Suprapubic skin (tissue), 4 donors: ENCODE measurements at places on chromosomes 5 and 9. TPM values are rescaled to one million over a fixed set of nuclear protein-coding genes. Genes with fewer than 3 reads are reported as not detected.

TEK gene
- total RNA-seq, result 3.6 TPM

CSF2 gene
- total RNA-seq, result not detected

IFNA2 gene
- not detected for total RNA-seq

FOXD4 gene
- total RNA-seq, result not detected

PDCD1LG2 gene
- 1.0 TPM for total RNA-seq

ZNF300 gene
- 4.0 TPM for total RNA-seq

HEMGN gene
- not detected for total RNA-seq

- no peaks in the 10 kb centered on the region for H3K36me3 ChIP-seq
- H3K4me1 ChIP-seq, result no peaks in the 10 kb centered on the region
- DNase-seq, result no peak
- no peak overlapping the region for H3K4me3 ChIP-seq
Measured at GRCh38 chr9:98554752-98555151, 154.0 kb downstream of the GABBR2 start.

DNA sequence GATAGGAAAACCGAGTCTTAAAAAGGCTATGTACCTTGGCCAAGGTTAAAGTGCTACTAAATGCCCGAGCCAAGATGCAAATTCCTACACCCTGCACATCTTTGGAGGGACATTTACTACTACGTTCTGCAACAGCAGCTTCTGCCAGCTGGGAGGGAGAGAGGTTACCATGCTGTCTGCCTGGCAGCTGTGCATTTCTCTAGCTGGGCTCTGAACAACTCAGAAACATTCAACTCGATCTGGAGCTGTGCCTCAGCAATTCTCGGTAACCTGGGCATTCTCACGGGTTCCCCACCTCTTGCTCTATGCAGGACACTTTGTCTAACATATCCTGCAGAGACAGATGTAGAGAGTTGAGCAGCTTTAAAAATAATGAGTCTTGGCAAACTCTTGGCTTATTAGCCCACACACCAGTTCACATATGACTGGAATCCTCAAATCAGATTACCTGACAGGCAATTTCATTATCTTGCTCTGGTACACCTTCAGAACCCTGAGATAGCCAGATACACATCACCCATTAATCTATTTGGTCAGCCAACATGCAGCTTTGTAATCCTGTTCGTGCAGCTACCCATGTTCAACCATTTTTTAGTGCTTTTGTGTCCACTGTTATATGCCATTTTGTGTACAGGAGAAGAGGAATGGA, 115.8 kb downstream of the EFNA5 start:
- no peak overlapping the region for H3K4me3 ChIP-seq
- no peaks in the 10 kb centered on the region for H3K36me3 ChIP-seq
- H3K4me1 ChIP-seq, result peaks cover 21% of the 10 kb centered on the region

DNA sequence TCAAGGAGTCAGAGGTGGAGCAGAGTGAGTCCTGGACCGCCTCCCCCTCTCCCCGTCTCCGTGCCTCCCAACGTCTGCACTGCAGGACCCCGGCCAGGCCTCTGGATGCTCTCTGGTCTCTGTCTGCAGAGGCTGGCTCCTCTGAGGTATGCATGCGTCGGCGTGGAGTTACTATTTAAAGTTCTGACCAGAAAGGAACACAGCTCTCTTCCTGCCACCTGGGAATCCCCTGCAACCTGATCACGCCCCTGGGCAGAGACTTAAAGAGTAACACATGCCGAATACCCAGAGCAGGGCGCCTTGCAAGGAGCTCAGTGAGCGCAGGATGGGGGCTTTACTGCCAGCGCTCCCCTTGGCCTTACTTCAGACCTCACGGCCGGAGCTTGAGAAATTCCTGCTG, 16.0 kb downstream of the ANXA6 start:
- no peak for DNase-seq
- H3K36me3 ChIP-seq, result peaks cover 30% of the 10 kb centered on the region
- H3K27me3 ChIP-seq, result no peaks in the 10 kb centered on the region
- H3K4me1 ChIP-seq, result peaks cover 19% of the 10 kb centered on the region
- no peak overlapping the region for H3K4me3 ChIP-seq

DNA sequence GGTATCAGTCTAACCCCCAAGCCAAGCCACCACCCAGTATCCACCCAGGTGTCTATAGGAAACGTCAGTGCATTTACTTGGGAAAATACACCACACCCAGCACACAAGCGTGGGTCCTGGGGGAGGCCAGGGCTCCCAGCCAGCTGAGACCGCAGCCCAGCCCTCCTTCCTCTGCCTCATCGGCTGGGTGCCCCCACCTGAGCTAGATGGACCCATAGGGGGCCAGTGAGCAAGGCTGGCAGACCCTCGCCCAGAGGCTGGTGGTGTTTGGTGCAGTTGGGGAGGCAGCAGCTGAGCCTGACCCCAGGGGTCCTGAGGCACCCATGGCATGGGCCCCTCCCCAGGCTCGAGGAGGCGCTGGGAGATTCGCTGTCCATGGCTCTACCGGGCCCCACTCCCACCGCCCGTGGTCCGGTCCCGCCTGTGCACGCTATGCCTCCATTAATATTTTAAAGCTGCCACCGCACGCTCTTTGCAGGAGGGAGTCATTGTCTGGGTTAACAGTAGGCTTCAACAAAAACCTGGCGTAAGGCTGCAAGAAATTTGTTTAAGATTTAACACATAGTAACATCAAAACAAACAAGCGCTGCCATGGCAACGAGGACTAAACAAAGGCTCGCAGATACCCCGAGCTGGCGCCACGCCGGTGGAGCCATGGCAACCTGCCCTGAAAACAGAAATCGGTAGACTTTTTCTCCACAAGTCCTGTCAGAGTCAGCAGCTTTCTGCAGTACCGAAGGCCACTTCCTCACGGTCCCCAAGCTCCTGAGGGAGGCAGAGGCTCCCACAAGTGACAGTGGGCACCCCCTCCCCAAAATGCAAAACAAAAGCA, 20.6 kb downstream of the TPPP start:
- H3K4me3 ChIP-seq, result peak overlapping the region; percentile 22
- no peaks in the 10 kb centered on the region for H3K36me3 ChIP-seq
- H3K27ac ChIP-seq, result peak overlapping the region; percentile 56
- peaks cover 42% of the 10 kb centered on the region for H3K4me1 ChIP-seq

DNA sequence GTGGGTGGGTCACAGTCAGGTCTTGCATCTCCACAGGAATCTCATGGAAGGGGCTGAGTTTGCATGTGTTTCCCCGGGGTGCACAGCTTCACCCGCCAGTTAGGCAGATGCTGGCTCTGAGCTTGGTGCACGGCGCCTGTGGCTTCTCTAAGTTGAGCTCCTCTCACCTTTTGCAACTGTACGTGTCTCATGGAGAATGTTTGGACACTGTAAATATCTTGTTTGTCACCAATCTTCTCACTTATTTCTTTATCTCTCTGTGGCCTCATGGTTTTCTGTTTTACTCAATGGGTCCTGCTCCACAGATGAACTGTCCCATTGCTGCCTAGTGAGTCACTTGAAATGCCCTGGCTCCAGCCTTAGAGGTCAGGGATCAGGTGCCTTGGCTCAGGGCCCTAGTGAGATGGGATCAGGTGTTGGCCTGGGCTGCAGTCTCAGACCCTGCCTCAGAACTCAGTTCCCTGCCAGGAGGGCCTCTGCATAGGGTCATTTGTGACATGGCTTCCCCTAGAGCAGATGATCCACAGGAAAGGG, 61.6 kb downstream of the WNK2 start:
- DNase-seq, result no peak
- no peaks in the 10 kb centered on the region for H3K36me3 ChIP-seq
- no peak overlapping the region for H3K27ac ChIP-seq
- no peaks in the 10 kb centered on the region for H3K27me3 ChIP-seq

DNA sequence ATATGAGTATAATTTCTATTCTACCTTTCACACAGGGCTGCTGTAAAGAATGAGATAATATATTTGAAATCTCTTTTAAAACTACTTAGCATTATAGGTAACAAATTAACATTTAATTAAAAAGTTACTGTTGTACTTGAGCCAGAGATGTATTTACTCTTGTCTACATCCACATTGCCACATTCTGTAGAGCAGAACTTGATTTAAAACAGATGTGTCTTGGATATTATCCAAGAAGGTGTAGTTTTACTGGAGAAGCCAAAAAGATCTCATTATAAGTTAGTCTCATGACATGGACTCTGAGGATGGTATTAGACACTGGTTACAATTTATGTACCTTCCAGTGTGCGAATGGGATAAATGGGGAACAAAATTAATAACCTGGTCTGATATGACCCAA, 293.1 kb upstream of the CCNH start:
- no peaks in the 10 kb centered on the region for H3K27me3 ChIP-seq
- DNase-seq, result no peak
- H3K27ac ChIP-seq, result no peak overlapping the region
- H3K36me3 ChIP-seq, result no peaks in the 10 kb centered on the region
- H3K4me3 ChIP-seq, result no peak overlapping the region

- H3K27ac ChIP-seq, result no peak overlapping the region
- H3K4me1 ChIP-seq, result no peaks in the 10 kb centered on the region
- no peak for DNase-seq
- no peak overlapping the region for H3K4me3 ChIP-seq
- H3K27me3 ChIP-seq, result no peaks in the 10 kb centered on the region
Measured at GRCh38 chr5:89542736-89543135, 659.8 kb upstream of the MEF2C start.

DNA sequence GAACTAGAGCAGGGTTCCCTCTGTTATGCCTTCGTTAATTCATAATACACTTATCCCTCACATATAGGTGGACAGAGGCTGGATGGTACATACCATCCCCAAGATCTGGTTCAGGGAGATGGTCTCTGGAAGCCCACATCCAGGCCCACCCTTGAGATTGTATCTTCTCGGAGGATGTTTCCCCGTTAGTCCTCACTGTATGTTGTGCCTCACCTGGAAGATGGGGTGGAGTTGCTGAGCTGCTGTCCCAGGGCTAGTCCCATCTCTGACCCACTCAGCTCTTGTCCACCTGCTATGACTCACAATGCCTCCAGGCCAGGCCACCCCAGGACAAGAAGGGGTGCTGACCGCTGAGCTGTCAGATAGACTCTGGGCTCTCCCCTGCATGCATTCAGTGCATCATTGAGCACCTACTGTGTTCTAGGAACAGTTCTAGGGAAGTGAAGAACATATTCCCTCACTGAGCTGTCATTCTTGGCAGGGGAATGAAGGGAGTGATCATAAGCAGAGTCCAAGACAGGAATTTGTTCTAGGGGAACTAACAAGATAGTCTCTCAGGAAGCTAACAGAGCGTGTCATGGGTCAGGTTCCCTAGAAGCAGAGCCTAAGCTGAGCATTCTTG, at the start of gene CBY3:
Gene CBY3, minus strand, starts transcription at position 255 of the 622 bp plus-strand sequence. Its CDS starts 116 bp downstream, at position 139.
- no peak within 1 kb of the TSS for H3K4me3 ChIP-seq
- H3K27ac ChIP-seq, result no peak within 1 kb of the TSS
- no peak for DNase-seq
- no peaks in the 10 kb centered on the region for H3K36me3 ChIP-seq
- H3K4me1 ChIP-seq, result peaks cover 30% of the 10 kb centered on the region

GRCh38 chr5:56815658-56816545, 553 bp downstream of the MAP3K1 start:
- H3K27ac ChIP-seq, result peak overlapping the region; percentile 99
- peak overlapping the region; percentile 79 for H3K4me3 ChIP-seq
- peaks cover 39% of the 10 kb centered on the region for H3K4me1 ChIP-seq
- no peaks in the 10 kb centered on the region for H3K36me3 ChIP-seq
- no peaks in the 10 kb centered on the region for H3K27me3 ChIP-seq

DNA sequence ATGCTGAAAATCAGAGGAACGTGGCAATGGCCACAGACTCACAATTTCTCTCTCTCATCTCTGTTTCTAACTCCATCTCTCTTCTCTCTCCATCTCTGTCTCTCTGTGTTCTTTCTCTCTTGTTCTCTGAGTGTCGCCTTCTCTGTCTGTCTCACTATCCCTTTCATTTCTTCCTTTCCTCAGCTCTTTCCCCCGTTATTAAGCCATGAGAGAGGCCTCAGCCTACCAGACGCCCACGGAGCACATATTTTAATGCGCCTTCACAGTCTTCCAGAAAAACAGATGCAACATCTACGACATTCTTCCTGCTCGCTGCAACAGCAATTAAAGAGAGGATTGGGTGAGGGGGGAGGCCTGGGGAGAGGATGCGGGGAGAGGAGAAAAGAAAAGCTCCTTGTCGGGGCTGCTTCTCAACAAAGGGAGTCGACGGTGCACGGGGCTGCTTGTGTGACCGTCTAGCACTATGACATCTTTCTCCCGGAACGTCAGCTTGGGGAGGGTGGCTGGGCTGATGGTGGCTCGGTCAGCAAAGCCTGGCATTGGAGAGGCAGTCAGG, 37.7 kb upstream of the NEURL1B start:
- no peaks in the 10 kb centered on the region for H3K36me3 ChIP-seq
- H3K4me1 ChIP-seq, result peaks cover 3% of the 10 kb centered on the region
- peak overlapping the region; percentile 2 for H3K27ac ChIP-seq
- H3K4me3 ChIP-seq, result no peak overlapping the region

DNA sequence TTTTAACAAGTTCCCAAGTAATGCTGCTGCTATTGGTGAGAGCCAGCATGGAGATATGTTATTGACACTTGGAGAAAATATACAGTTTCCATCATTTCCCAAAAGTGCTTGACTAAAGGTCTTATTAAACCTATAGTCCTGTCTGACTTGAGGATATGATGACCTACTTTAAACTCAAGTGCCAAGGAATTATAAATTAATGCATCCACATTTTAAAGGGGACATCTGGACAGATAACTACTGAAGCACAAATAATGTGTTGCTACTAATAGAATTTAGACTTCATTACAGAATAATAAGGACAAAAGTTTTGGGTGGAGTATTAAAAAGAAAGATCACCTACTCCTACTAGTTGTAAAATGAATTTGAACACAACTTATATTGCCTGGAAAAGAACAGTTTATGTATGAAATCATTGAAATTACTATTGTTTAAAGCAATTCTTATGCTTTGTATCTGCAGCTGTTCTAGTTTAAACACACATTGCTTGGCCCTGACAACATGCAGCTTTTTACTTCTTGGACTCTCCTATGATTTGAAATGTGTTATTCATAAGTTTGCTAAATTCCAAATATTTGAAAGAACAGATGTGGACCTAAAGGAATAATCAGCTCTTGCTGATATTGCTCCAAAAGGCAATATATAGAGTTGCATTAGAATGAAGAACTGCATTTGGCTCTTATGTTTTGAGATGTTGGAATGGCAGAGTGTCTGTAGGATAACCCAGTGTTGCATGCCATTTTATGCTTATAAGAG, 73.4 kb downstream of the SGCD start:
- no peak overlapping the region for H3K4me3 ChIP-seq
- no peak overlapping the region for H3K27ac ChIP-seq

- H3K4me3 ChIP-seq, result no peak overlapping the region
- DNase-seq, result no peak
- H3K27ac ChIP-seq, result no peak overlapping the region
- H3K36me3 ChIP-seq, result no peaks in the 10 kb centered on the region
- no peaks in the 10 kb centered on the region for H3K4me1 ChIP-seq
Measured at GRCh38 chr9:10605388-10605787, 7.4 kb downstream of the PTPRD start.

GRCh38 chr5:103014983-103015382, 105.0 kb downstream of the GIN1 start:
- no peaks in the 10 kb centered on the region for H3K4me1 ChIP-seq
- no peak overlapping the region for H3K4me3 ChIP-seq
- peaks cover 12% of the 10 kb centered on the region for H3K36me3 ChIP-seq
- no peak for DNase-seq
- H3K27ac ChIP-seq, result no peak overlapping the region
- no peaks in the 10 kb centered on the region for H3K27me3 ChIP-seq
